ENCODE measurements at places on chromosomes 4 and X.

- no peak for DNase-seq
These were observed 220.8 kb downstream of the SHROOM3 start for GRCh38 chr4:76655566-76656479.

DNA sequence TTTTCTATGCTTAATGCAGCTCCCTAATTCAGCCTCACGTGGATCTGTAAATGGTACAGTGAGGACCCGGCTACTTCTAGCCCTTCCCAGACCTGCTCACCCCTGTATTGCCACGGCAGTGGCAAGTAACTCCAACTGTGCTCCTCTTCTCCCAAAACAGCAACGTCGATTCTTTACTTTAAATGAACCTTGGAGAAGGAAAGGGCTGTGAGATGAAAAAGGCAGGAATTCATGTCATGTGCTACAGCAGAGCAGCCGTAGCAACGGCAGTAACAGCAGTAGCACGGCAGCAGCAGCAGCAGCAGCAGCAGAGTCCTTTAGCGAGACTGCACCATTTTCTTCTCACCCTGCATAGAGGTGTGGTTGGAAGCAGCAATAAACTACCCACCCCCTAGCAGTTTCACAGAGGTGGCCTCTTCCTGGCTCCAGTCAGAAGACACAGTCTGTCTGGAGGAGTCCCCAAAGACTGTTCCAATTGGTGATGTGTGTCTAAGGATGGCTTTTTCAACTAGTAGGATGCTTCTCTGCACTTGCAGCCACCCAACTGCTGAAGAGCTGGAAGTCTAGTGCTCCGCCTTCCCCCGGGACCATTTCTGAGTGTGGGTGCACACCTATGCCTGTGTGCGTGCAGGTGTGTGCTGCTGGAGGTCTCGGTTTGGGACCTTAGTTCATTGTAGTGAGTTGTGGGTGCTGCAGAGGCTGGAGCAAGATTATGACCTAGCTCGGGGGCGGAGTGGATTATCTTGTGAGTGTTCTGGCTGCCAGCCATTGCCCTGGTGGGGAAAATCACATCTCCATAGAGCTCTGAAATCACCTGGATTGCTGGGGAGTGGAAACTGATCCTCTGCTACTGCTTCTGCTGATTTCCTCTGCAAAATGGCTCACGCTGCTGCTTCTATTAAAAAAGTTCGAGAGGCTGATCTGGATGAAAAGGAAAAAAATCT, 67.2 kb downstream of the ANK2 start:
- DNase-seq, result no peak

DNA sequence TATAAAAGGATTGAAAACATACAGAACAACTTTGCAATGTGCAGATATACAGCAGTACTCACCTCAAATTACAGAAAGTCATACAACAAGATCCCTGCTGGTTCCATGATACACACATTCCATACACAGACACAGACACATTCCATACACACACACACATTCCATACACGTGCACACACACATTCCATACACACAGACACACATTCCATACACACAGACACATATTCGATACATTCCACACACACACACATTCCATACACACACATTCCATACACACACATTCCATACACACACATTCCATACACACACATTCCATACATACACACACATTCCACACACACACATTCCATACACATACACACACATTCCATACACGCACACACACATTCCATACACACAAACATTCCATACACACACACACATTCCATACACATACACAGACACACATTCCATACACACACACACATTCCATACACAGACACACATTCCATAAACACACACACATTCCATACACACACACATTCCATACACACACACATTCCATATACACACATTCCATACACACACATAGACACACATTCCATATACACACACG, 13.7 kb downstream of the LINC00632 start:
- no peak for DNase-seq

GRCh38 chrX:136754651-136755050, 26.1 kb downstream of the ARHGEF6 start:
- DNase-seq, result no peak

DNA sequence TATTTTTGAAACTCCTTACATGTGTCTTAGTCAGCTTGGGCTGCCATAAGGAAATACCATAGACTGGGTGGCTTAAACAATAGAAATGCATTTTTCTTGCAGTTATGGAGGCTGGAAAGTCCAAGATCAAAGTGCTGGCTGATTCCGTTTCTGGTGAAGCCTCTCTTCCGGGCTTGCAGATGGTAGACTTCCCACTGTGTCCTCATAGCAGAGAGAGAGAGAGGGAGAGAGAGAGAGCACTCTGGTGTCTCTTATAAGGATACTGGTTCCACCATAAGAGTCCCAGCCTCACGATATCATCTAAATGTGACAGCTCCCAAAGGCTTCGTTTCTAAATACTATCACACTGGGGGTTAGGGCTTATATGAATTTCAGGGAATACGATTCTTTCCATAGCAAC, 39.7 kb downstream of the ENPEP start:
- DNase-seq, result no peak

- no peak for DNase-seq
These were observed 6.0 kb downstream of the RASGEF1B start for GRCh38 chr4:81465406-81466340.

- DNase-seq, result no peak
These were observed 10.5 kb downstream of the DCAF8L2 start for GRCh38 chrX:27600686-27601085.

- no peak for DNase-seq
These were observed 159.4 kb downstream of the ANTXR2 start for GRCh38 chr4:79913581-79913980.
